Activated T-cell treated with anti-CD3 and anti-CD28 coated beads for 1 hour (primary cell): ENCODE measurements at places on chromosomes 3 and 15.

- no peak for DNase-seq
These were observed 58.9 kb downstream of the TMCC1 start for GRCh38 chr3:129834580-129834979.

DNA sequence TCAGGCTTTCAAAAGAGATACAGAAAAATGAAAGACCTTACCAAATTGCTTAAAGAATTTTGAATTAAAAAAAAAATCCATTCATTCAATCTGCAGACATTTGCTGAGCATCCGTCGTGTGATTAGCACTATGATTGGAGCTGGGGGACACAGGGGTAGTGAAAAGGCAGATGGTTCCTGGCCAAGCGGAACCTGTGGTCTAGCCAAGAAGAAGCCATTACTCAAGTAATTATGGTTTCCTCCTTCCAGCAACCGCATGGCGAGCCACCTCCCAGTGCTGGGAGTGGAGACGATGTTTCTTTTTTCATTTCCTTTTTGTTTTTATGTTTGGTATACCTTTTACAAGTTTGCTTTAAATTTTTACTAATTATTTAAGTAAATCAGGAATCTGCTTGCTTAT is 140.2 kb downstream of the CACNA2D3 start:
- no peak for DNase-seq

GRCh38 chr3:43254125-43254524 is 32.2 kb upstream of the SNRK start:
- DNase-seq, result no peak

DNA sequence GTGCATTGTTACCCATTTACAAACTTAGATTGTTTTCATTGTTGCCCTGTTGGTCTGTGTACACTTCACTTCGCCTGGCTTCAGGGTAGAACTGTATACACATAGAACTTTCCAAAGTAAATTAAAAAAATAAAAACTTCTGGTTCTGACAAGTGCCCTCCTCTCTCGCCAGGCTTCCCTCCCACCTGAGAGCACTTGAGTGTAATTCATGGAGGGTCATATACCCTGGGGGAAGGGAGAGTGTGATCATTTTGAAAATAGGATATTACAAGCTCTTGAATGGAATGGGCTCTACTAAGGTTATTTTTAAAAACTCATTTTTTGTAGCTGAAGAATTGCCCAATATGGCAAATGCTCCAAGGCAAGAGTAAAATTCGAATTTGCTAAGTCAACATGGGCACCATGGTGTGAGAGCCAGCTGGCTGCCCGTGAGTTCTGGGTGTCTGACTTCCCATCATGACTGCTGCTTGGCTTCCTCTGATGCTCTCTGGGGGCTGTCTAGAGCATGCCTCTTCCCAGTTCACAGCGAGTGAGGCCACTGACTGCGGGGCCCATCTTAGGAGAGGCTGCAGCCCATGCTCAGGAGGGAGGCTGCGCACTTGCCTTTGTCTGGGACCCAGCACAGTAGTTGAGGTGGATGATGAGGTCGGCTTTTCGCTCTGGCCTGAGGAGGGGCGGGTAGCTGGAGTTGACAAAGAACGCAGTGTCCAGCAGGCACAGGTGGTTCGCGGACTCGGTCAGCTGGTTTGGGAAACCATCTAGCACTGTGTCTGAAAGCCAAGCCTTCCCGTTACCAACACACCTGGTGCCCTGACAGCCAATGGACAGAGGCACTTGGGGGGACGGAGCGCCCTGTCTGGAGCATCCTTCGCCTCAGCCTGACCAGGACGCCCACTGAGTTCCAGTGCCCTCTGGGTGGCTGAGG is 13.1 kb upstream of the EHD4 start:
- no peak for DNase-seq

GRCh38 chr3:52012699-52013098 is 17.0 kb upstream of the RPL29 start:
- no peak for DNase-seq

- DNase-seq, result no peak
These were observed 926.4 kb downstream of the IGSF11 start for GRCh38 chr3:118108201-118108600.

DNA sequence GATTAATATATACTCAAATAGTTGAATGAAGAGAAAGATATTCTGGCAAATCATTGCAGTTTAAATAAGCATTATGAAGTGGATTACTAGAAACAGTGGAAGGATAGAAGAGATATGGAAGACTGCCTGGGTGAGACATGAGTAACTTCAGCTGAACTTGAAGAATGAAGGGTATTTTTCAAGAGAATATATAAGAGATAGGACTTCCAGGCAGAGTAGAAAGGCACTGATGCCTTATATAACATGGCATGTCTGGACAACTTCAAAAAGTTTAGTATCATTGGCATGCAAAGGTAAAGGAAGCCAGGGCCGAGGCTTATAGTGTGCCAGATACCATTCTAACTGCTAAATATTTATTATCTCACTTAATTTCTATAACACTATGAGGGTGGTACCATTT is 126.5 kb upstream of the SLC7A14 start:
- no peak for DNase-seq

GRCh38 chr3:27907929-27908328 is 185.8 kb upstream of the EOMES start:
- no peak for DNase-seq

DNA sequence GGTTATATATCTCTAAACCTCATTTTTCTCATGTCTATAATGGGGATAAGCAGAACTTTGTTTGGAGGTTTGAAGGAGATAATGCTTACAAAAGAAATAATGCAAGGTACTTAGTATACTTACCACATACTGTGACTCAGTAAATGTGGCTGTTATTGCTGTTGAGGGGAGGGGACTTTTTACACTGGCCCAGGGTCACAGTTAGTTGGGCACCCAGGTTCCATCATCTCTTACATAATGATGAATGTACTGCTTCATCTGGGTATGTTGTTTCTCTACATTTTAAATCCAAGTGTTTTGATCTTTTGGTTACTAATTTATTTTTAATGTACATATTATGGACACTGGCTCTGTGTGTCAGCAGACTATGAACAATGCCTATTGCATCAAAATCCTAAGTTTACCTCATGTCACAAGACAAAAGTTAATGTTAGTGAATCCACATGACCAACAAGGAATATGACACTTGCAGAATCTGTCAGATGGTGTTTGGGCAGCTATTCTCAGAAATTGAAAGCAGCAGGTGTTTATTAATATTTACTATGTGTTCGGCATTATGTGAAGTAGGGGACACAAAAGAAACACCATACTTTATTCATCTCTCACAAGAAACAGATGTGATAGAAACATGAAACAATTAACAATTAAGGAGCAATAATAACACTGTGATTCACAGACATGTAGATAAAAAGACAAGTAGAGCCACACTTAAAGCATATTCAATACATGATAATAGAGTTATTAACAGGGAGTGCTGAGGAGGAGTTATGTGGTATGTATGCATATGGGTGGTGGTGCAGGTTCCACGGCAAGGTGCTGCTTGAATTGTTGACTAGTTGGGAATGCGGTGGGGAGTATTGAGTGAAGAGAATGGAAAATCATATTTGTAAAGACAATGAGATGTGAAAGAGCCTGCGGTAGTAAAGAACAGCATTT is 109.7 kb downstream of the GALK2 start:
- no peak for DNase-seq

DNA sequence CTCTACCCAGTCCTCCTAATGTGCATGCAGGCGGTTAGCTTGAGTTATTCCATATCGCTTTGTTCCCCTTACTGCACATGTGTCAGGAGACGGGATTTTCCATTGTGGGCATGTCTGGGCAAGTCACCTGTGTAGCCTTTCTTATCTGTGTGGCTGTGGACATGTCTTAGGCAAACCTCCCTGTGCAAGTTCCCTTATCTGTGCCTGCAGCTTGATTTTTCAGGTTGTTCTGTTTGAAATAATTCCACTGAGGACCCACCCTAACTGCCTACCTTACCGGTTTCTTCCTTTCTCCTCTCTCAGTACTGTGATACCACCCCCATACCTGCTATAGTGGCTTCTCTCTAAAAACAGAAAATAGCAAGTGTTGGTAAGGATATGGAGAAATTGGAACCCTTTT is 113.6 kb downstream of the NEO1 start:
- DNase-seq, result no peak

- DNase-seq, result peak; percentile 16
These were observed 612 bp downstream of the APPL1 start for GRCh38 chr3:57227930-57228751.

- no peak for DNase-seq
These were observed 3.8 kb upstream of the H1-8 start for GRCh38 chr3:129539206-129539605.

- no peak for DNase-seq
These were observed 9.7 kb downstream of the CCK start for GRCh38 chr3:42256135-42256819.

DNA sequence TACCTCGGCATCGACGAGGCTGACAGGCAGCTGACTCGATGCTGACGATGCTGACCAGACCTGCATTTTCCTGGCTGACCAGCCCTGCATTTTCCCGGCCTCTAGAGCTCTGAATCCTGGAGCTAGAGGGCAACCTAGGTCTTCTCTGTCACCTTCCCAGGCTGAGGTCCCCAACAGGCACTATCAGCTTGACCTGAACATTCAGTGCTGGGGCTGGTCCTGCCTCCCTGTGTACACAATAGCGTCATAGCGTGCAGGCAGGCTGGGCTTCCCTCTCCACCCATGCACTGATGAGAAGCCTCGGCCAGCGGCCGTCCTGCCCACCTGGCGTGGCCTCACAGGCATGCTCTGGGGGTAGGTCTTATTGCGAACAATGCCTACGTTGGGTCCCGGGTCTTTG is 62.3 kb upstream of the SNRPA1 start:
- DNase-seq, result no peak

GRCh38 chr3:55180936-55181535 is 253.2 kb upstream of the LRTM1 start:
- no peak for DNase-seq

- DNase-seq, result no peak
These were observed 12.0 kb downstream of the ARIH1 start for GRCh38 chr15:72486144-72486543.

GRCh38 chr15:36363335-36363734 is 216.1 kb upstream of the CDIN1 start:
- no peak for DNase-seq

- no peak for DNase-seq
These were observed 277.1 kb upstream of the UMPS start for GRCh38 chr3:124453189-124453588.

DNA sequence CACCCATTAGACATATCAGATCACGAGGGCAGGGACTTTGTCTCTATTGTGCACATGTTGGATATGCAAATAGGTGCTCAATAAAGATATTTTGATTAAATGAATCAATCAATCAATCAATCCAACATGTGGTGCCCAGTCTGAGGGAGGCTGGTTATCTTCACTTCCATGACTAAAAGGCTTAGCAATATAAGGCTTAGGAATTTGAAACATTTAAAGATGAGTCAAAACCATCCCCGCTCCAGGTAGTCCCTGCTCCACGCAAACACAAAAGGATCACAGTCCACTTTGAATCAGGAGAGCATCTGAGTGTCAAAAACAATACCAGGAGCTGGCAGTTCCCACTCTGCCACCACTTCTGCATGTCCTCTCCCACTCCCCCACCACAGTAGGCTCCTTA is 25.8 kb upstream of the PRICKLE2 start:
- no peak for DNase-seq

DNA sequence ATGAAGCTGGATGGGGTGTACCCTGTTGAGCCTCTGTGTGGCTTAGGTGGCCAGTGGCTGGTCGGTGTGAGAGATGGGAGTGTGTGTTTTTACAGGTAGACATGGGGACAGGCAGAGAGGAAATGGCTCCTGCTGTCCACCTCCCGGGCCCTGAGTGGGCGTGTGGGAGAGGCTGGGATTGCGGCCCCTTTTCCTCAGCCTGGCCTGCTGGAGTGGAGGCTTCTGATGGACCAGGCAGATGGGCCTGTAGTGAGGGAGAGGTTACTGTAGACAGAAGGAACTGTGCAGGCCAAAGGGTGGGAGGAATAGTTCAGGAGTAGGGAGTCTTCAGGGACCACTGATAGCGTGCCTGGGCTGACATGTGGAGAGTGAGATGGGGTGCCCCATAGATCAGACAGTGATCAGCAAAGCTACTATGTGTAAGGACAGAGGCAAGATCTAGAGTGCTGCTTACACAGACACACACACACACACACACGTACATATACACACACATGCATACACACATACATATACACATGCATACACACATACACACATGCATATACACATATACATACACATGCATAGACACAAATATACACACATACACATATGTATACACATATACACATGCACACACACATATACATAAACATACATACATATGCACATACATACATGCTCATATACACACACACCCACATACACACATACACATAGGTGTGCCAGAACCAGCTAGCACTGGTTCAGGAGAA is 26.4 kb downstream of the ACAA1 start:
- no peak for DNase-seq

GRCh38 chr15:91717811-91718210 is 135.7 kb upstream of the SLCO3A1 start:
- DNase-seq, result no peak

DNA sequence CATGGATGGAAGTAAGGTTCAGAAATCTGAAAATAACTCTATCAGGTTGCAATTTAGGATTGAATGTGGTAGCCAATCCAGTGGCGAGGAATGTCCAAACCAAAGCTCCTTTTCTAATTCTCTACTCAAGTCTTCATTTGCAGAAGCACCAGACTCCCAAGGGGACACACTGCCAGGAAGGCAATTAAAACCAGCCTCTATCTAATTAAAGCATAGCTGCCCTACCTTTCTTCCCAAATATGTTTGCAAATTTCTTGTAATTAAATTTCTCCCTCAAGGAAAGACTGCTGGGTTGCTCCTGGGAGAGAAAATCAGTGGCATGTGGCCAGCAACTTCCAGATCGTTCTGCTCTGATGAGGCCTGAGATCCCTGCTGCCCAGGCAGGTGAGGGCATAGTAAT is 153.4 kb upstream of the MCTP2 start:
- no peak for DNase-seq

DNA sequence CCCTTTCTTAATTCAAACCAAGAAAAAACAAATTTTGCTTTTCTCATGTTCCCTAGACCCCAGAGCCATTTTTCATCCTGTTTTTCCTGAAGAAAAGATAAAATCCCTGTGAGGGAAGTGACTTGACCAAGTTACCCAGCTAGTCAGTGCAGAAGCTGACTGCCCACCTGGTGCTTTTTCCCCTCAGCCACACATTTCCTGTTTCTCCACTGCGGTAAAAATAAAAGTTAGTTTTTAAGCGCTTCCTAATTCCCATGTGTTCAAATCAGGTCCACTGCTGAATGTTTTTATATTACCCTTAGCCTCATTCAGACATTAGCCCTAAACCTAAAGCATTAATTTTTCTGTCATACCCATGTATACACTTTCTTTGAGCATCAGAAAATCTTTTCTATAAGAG is 26.1 kb downstream of the PPP2R3A start:
- no peak for DNase-seq

DNA sequence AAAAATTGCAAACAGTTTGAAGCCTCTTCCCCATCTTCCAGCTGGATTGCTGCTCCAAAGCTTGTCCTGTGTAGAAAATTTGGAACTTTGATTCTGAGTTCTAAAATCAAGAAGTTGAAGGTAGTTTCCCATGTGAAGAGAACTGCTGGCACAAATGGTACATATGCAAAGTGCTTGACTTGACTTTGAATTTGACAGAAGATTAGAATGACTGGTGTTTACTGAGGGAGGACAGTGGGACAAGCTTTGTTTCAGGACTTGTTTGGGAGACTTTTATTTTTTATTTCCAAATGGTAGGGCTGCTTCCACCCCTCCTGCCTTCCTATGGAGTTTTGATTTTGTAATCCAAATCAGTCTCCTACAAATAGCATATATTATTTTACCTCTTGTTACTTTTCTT is 7.4 kb downstream of the ZFAND6 start:
- DNase-seq, result no peak
